ENCODE measurements at places on chromosomes 2 and 18.
A peak's percentile ranks its signal among the peaks of the same experiment; 100 is the strongest.

- DNase-seq: peak; percentile 84
Measured at GRCh38 chr2:104853534-104854497, at the start of gene POU3F3. Gene POU3F3, plus strand, starts transcription at chr2:104854115. Its CDS starts 1,396 bp downstream, at chr2:104855511.

DNA sequence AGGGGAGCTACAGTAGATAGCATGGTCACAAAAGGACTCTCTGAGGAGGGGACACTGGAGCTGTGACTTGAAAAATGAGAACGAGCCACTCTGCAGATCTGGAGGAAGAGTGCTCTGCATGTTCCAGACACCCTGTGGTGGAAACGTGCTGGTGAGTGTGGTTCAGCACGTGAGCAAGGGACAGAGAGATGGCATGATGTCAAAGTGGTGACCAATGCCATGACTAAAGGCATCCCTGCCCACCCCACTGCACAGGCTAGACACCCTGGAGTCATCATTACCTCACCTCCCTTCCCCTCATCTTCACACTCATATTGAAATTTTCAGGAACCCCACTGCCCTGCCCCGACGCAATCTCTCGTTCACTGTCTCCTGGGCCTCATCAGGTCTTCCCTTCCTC, 56.5 kb downstream of the SLC4A5 start:
- DNase-seq: no peak

DNA sequence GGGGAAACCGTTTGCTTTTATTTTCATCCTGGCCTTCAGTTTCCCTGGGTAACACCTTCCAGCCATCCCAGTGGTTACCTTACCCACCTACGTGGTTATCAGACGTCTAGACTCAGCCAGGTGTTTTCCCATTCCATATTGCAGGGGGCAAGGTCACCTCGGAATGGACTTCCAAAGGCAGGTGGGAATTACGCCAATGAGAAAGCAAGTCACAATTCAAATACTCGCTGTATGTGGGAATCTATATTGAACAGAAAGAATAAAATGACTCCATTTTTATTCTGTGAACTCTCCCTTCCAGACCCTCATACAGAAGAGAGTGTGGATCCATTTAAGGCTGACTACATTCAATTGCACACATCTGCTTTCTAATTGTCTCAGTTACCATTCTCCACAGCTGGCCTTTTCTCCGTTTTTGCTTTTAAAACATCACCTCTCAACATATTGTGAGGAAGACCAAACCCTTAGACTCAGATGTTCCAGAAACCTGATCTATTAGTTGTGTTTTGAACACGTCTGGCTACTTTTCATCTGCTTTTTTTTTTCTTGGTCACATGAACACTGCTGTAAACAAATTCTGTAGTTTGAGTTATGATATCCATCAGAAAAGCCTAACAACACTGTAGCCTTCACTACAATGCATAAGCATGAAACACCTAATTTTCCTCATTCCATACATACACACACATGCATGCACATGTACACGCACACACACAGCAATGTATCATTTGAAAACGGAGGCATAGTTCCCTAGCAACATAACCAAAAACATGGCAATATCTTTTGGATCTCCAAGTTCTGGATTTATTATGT, 59.8 kb downstream of the BCL2 start:
- no peak for DNase-seq

- no peak for DNase-seq
Measured at GRCh38 chr2:56008661-56009431, 85.3 kb upstream of the EFEMP1 start.

Data from germinal center (tissue), 1 donor.